ENCODE measurements at places on chromosomes 16 and 17.

DNA sequence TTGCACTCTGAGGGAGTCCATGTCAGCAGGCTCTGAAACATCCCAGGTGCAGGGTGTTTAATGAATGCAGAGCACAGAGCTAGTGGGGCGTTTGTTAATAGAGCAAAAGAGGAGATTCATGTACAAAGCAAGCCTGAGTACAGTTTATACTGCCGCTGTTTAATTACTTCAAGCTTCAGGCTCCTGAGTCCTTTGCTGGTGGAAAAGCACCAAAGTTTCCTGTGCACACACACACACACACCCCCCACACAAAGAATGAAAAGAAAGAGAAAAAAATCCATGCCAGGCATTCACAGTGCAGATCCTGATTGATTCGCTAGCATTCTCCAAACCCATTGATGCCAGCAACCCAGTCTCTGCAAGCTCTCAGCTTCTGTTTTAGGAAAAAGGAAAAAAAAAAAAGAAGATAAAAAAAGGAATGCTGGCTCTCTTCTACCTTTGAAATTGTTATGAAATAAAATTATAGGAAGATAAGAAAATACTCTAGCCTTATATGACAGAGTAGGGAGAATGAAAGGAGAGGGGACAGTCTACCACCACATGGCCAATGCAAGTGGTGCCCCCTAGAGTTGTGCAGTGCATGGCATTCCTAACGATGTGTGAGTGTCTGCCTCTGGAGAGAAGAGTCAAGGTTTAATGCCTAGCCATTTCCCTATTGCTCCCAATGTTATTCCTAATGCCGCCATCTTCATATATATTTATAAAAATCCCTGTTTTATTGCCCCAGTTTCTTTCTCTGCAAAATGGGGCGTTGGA, 216.5 kb downstream of the TMEM114 start:
- DNase-seq: no peak

- DNase-seq: no peak
These were observed 12.3 kb downstream of the GPT2 start for GRCh38 chr16:46896314-46896968.

DNA sequence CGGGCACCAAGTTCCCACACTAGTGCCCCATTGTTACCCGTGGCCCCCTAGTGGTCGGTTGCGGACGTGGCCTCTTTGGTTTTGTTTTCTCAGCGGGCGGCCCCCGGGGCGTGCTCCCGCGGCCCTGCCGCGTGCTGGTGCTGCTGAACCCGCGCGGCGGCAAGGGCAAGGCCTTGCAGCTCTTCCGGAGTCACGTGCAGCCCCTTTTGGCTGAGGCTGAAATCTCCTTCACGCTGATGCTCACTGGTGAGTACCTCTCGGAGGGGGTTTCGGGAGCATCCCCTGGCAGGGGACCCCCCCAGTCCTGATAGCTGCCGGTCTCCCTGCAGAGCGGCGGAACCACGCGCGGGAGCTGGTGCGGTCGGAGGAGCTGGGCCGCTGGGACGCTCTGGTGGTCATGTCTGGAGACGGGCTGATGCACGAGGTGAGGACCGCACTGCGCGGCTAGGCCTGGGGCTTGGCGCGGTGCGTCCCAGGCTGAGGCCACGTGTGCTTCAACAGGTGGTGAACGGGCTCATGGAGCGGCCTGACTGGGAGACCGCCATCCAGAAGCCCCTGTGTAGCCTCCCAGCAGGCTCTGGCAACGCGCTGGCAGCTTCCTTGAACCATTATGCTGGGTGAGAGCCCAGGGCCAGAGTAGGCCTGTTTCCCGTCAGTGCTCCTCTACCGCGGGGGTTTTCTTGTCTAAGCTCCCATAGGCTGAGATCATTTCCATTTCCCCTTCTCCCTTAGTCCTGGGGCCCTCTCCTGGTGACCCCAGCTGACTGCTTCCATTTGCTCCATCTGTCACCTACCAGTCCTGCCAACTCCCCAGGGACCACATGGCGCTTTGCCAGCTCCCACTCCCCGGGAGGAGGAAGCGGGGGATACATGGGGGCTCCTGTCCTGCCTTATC, 1.7 kb downstream of the SPHK1 start:
- peak; percentile 71 for DNase-seq

- no peak for DNase-seq
These were observed 1.6 kb downstream of the MIEF2 start for GRCh38 chr17:18262111-18262510.

DNA sequence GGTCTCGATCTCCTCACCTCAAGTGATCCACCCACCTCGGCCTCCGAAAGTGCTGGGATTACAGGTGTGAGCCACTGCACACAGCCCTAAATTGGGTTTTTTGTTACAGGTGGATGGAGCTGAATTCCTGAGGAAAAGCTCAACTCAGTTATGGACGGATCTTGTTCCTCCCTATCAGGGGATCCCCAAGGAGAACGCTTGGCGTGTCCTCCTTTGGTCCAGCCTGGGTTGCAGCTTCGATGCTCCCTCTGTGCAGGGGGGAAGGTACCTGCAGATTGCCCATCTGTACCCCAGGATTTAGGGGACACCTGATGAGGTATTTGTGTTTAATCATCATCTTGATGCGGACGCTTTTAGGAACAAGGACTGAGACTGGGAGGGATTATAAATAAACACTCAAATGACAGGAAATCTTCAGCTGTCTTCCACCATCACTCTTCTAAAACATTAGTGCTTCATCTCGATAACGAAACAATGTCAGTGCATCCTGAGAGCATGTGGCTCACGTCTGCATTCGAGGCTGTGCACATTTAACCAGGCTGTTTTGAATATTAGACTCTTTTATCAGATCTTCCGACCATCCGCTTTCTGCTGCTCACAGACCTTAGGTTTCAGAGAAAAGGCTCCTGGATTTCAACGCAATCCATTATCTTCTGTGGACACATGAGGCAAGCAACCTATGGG, 18.2 kb upstream of the MEIOB start:
- no peak for DNase-seq

Data from effector CD8-positive, alpha-beta T cell (primary cell).